ENCODE measurements at places on chromosomes 6 and 20. TPM values are rescaled to one million over a fixed set of nuclear protein-coding genes. Genes with fewer than 3 reads are reported as not detected.
A peak's percentile ranks its signal among the peaks of the same experiment; 100 is the strongest.

DNA sequence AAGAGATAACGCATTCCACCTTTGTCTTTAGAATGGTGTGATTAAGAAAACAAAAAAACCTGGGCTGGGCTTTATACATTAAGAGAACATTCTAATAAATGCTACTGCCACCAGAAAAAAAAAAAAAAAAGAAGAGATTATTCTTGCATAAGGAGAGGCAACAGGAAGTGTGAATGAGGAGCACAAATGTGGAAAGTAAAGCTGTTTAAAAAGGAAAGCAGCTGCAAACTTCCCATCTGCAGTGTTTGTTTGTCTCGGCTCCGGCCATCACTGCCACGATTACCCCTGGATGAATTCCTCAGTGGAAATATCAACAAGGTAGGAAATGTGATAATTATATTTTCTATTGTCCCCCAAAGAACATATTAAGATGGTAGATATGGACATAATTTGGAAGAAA lies 223.9 kb downstream of the PHF3 start:
- H3K27me3 ChIP-seq: no peaks in the 10 kb centered on the region
- no peak overlapping the region for H3K27ac ChIP-seq
- no peaks in the 10 kb centered on the region for H3K36me3 ChIP-seq
- H3K4me3 ChIP-seq: no peak overlapping the region
- H3K4me1 ChIP-seq: no peaks in the 10 kb centered on the region
- no peak for DNase-seq

DNA sequence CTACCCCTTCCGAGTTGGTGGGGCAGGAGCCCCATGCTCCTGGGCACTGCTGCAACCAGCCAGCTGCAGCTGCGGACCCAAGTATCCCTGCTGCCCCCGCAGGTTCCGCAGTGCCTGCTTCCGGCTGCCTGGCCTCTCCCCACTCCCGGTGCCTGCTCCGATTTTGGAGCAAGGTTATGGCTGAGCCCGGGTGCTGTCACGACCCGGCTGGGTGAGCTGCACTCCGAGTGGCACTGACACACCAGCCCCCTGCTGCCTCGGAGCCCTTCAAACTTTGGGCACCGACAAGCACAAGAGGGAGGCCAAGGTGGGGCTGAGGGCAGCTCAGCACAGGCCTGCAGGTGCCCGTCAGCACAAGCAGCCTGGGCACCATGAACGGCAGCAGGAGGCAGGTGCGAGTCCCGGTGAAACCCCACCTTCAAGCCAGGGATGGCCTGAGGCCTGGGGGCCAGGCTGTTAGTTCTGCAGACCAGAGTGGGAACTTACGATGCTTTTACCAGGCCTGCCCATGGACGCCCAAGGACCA lies 25.9 kb upstream of the HACE1 start:
- no peak for DNase-seq
- H3K27me3 ChIP-seq: peaks cover 13% of the 10 kb centered on the region
- no peak overlapping the region for H3K4me3 ChIP-seq
- H3K27ac ChIP-seq: no peak overlapping the region
- no peaks in the 10 kb centered on the region for H3K36me3 ChIP-seq

- H3K36me3 ChIP-seq: peaks cover 7% of the 10 kb centered on the region
- peaks cover 99% of the 10 kb centered on the region for H3K27me3 ChIP-seq
- no peak for DNase-seq
- H3K4me3 ChIP-seq: no peak overlapping the region
These were observed 6.5 kb upstream of the RAET1G start for GRCh38 chr6:149929422-149929821.

GRCh38 chr6:167152862-167153261 lies 4.9 kb downstream of the GPR31 start:
- peaks cover 12% of the 10 kb centered on the region for H3K4me1 ChIP-seq
- no peaks in the 10 kb centered on the region for H3K36me3 ChIP-seq
- DNase-seq: no peak

- DNase-seq: no peak
- no peaks in the 10 kb centered on the region for H3K27me3 ChIP-seq
- H3K36me3 ChIP-seq: no peaks in the 10 kb centered on the region
These were observed 584.7 kb downstream of the RFPL4B start for GRCh38 chr6:112931832-112932231.

DNA sequence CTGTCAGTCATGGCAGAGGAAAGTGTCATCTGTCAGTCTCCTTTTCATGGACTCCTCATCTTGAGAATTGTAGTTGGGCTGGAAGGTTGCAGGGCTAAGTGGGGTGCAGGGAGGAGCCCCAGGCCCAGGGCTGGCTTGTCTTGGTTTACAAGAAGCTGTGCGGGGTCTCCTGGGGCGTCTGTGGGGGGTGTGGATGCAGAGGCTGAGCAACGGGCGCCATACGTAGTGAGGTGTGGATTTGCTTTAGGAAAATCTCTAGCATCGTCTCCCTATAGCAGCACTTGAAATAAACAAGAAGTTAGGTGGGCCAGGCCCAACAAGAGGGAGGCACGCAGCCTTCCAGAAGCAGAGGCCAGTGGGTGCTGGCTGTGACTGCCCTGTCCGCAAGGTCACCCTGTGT lies 1.8 kb upstream of the SLC17A9 start:
- no peak overlapping the region for H3K27ac ChIP-seq
- peak overlapping the region; percentile 33 for H3K4me3 ChIP-seq
- H3K4me1 ChIP-seq: peaks cover 20% of the 10 kb centered on the region

GRCh38 chr20:19370076-19371075 lies 157.9 kb downstream of the SLC24A3 start:
- no peaks in the 10 kb centered on the region for H3K4me1 ChIP-seq
- H3K4me3 ChIP-seq: no peak overlapping the region
- H3K27me3 ChIP-seq: peaks cover 14% of the 10 kb centered on the region
- no peak for DNase-seq
- H3K27ac ChIP-seq: no peak overlapping the region

DNA sequence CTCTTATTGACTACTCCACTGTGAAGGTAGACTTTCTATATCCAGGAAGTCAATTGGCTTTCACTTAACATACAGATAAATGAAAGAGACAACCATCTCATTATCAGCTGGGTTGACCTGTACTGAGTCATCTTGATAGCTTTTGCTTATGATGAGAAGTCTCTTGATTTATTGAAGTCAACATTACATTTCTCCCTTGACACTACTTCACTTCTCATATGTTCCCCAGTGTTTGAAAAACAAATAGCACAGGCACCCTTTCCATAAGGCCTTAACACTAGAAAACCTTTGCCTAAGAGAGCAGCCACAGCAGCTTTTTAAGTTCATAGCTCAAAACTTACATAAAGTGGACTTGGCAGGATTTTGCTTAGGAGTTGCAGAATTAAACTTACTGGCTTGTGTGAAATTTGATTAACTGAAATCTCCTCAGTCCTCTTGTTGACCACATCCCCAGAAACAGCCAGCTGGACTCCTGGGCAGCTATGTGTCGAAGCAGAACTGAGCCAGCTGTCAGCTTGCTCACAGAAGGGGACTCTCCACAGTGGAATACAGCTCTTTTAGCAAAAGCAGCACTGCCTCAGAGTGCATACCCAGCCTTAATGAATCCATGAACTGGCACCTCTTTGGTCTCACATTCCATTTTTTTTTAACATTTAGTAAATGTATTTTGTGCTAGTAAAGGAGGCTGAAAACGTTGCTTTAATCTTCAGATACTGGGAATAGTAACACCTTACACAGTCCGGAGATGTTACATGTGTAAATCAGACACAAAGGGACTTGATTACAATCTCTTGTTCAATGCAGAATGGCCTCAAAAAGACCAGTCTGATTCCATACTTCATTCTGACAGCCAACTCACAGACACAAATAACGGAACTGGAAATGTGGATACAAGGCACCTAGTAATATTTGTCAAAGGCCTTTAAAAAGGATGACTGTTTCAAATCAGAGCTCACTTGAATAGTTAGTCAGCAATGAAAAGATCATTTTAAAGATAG lies 1532.7 kb downstream of the HACE1 start:
- no peak overlapping the region for H3K4me3 ChIP-seq
- H3K27me3 ChIP-seq: no peaks in the 10 kb centered on the region
- no peak for DNase-seq
- H3K4me1 ChIP-seq: no peaks in the 10 kb centered on the region

DNA sequence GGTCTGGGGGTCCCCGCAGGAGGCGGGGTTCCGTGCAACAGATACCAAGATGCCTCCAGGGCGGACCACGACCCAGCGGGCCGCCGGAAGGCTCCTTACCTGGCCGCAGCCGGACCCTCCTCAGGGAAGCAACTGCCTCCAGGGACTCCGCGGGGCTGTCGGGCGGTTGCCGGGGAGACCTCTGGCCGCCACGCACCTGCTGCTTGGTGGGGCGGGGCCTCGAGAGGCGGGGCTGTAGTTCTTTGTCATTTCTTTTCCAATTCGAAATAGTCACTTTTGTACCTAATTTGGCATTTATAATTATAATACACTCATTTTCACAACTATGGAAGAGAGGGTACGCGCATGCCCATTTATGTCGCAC lies 647 bp downstream of the AK9 start:
- H3K36me3 ChIP-seq: peaks cover 3% of the 10 kb centered on the region
- peak; percentile 58 for DNase-seq
- H3K4me1 ChIP-seq: peaks cover 51% of the 10 kb centered on the region
- H3K27ac ChIP-seq: peak overlapping the region; percentile 93

DNA sequence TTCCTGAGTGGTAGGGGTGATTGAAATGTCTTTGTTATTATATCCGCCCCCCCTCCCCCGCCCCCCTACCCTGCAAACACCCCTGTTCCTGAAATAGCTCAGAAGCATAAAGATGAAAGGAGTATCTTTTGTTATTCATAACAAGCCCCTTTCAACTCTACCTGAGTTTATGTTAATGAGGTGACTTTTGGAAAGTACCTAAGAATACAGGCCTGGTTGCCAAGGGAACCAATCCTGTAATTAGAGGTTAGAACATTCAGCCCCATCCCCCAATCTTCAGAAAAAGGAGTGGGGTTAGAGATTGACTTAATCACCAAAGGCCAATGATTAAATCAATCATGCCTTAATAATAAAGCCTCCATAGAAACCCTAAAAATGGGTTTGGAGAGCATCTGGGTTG lies 979.2 kb upstream of the GJE1 start:
- peaks cover 19% of the 10 kb centered on the region for H3K4me1 ChIP-seq
- DNase-seq: peak; percentile 8
- H3K36me3 ChIP-seq: no peaks in the 10 kb centered on the region
- H3K27me3 ChIP-seq: no peaks in the 10 kb centered on the region

- no peaks in the 10 kb centered on the region for H3K4me1 ChIP-seq
- no peaks in the 10 kb centered on the region for H3K36me3 ChIP-seq
- DNase-seq: no peak
- no peak overlapping the region for H3K4me3 ChIP-seq
- H3K27me3 ChIP-seq: peaks cover 5% of the 10 kb centered on the region
These were observed 150.2 kb upstream of the PLN start for GRCh38 chr6:118397671-118398465.

The MOCS1 gene
- polyA plus RNA-seq: not detected

The SEL1L2 gene
- not detected for polyA plus RNA-seq
